ENCODE measurements at places on chromosomes 5 and 9.
A peak's percentile ranks its signal among the peaks of the same experiment; 100 is the strongest.

DNA sequence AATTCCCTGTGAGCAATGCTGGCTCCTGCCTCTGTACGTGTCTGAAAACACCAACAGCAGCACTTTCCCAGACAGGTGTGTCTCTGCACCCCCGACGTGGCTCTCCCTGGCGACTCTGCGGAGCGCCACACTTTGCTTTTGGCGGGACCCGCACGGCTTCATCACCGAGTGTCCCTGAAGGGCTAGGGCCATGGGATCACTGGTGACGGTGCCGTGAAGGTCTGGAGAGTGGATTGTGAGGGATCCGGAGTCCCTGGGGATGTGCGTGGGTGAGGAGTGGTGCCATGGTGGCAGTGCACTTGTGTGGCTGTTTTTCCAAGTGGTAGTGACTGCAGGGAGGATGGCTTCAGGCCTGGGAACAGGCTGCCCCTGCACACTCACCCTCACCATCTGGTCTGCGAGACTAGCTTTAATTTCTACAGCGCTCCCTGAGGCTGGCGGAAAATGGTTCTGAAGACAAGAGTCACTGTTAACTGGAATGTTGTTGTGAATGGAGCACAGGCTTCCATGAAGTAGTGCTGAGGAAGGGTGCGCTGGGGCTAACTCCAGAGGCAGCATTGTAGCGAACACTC, 3.2 kb downstream of the NKD2 start:
- no peak for DNase-seq

GRCh38 chr5:1124205-1125029, 12.6 kb upstream of the SLC12A7 start:
- DNase-seq = no peak

GRCh38 chr9:34372467-34373011, 4.2 kb downstream of the MYORG start:
- no peak for DNase-seq

DNA sequence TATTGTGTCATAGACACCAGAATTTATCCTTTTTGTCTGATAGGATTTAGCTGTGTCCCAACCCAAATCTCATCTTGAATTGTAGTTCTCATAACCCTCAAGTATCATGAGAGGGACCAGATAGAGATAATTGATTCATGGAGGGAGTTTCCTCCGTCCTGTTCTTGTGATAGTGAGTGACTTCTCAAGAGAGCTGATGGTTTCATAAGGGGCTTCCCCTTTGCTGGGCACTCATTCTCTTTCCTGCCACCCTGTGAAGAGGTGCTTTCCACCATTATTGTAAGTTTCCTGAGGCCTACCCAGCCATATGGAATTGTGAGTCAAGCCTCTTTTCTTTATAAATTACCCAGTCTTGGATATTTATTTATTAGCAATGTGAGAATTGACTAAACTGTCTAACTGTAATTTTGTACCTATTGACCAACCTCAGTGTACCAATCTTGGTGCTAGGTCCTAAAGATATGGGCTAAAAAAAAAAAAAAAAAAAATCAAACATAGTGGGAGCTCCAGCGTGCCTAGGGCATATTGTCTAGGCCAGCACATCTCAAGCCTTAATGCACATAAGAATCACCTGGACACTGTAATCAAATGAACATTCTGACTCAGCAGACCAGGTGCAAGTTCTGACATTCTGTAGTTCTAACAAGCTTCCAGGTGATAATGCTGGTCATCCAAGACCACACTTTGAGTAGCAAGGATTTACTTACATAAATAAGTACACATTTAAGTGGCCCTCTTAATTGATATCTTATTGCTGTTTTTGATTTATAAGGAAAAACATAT, 30.5 kb downstream of the ST8SIA4 start:
- peak; percentile 10 for DNase-seq

GRCh38 chr5:56817263-56818014, 2.1 kb downstream of the MAP3K1 start:
- no peak for DNase-seq

- DNase-seq = no peak
Measured at GRCh38 chr9:122346478-122347347, 24.1 kb upstream of the PTGS1 start.

DNA sequence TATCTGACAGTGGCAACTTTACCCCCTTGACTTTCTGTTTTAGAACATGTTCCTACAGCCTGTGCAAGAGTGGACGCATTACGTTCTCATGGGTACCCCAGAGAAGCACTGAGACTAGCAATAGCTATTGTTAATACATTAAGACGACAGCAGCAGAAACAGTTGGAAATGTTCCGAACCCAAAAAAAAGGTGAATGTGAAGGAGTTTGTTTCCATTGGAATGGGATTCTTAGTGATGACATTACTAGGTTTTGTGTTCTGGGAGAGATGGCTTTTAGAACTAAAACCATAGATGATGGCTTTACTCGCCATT, 194.1 kb downstream of the ZSWIM6 start:
- DNase-seq = no peak

DNA sequence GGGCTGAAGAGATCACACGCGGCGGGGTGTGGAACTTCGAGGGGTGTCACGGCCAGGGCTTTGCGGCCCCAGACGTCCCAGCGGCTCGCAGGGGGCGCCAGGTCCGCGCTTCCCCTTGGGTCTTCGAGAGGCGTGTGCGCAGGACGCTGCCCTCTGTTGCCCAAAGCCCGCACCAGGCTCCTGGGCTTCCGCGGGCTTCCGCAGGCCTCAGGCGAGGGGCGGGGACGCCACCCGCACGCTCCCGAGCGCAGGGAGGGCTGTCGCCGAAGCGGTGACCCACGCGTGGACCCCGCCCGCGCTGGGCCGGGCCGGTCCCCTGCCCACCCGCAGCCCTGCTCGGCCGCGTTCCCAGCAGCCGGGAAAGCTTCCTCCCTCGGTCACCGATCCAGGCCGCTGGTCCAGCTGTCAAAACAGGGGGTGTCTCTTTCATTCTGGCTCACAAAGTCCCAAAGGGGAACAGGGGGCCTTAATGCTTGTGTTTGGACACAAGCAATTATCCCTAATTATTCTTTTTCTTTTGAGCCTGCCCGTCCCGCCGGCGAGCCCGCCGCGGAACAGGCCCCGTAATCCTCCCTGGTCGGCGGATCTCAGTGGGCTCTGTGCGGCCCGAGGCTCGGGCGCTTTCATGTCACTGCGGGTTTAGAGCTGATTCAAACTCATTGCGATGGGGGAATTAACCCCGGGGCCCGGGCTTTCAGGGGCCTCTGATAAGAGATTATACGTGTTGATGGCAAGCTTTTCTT, 60.6 kb downstream of the TMEM174 start:
- no peak for DNase-seq

DNA sequence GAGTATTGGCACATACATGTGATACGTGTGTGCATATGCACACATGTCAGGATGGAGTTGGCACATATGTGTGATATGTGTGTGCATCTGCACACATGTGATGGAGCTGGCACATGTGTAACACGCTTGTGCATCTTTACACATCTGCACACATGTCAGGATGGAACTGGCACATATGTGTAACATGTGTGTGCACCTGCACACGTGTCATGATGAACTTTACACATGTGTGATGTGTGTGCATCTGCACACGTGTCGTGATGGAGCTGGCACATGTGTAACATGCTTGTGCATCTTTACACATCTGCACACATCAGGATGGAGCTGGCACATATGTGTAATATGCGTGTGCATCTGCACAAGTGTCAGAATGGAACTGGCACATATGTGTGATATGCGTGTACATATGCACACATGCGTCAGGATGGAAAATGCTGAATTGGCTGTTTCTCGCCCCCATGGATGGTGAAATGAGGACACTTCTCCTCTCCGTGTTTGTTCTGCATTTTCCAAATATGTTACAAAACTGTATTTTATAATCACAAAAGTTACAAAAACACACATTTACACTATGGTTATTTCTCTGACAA, 16.3 kb upstream of the SLC6A19 start:
- no peak for DNase-seq

GRCh38 chr9:72636621-72637020, 115.2 kb downstream of the TMC1 start:
- no peak for DNase-seq

DNA sequence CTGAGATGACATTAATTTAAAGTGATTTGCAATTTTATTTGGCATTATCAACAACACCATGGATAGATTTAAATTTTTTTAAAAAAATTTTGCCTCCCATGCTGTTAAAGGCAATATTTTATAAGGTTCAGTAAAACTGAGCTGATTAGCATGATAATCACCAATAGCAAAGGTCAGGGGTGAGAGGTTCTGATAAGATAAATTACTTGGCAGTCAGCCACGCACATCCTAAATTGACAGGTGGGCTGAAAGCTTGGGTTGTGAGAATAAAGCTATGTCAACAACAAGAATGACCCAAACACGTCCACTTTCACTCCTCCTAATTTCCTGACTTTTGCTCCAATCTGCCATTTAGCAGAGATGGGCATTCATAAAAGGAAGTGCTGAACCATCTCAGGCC, 127.1 kb downstream of the LHFPL2 start:
- DNase-seq = no peak

DNA sequence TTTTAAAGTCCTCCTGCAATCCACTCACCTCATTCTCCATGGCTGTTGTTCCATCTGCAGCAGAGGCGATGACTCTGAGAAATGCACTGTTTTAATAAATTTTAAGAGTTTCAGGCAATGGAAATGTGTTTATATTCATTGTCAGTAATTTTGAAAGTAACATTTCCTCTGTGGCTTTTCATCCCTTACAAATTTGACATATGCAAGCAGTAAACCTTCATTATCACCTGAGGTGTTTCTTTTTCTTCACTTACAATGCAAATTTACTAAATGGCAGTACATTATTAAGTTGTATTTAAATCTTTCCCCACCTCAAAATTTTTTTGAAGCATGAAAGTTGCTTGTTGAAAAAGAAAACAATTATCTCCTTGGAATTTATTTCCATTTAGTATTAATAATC, 136.9 kb downstream of the DIRAS2 start:
- DNase-seq = no peak
